ENCODE measurements at places on chromosomes 11 and 22.

GRCh38 chr11:128407962-128408361, 179.4 kb downstream of the ETS1 start:
- peak; percentile 46 for DNase-seq

DNA sequence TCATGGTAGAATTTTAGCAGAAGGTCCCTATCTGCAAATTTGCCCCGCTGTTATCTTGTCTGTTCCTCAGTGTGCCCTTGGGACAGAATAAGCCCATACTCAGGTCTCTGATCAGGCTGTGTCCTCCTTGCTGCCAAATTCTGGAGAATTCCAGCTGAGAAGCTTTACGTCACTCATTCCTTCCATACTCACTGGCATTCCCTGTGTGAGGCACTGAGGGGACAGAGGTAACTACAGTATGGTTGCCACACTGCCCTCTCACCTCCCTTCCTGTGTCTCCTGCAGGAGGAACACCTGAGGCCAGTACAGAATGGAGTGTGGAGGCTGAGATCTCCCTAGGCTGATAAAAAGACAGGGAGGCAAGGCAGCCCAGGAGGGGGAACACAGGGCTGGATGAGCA, 31.5 kb downstream of the SHISA8 start:
- no peak for DNase-seq

GRCh38 chr22:48340727-48341709, 1486.7 kb downstream of the BRD1 start:
- no peak for DNase-seq

DNA sequence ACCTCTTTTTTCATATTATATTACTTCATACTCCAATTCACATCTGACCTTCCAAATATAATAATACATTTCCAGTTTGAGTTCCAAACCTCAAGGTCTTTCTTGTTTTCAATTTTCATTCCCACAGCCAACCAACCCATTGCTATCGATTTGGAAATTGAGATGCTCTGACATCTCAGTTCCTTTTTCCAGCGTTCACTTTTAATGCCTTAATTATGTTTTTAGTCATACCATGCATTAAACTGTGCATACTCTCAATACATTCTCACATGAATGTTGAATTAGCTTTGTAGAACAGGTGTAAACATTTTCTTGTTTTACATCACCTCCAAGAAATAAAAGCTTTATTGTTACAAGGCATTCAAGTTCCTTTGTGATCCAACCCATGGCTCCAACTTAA, 294.2 kb upstream of the ANO3 start:
- DNase-seq, result no peak

- DNase-seq, result peak; percentile 52
Measured at GRCh38 chr11:72741429-72741833, 10.8 kb downstream of the ARAP1 start.

GRCh38 chr11:40037005-40037404, 1422.4 kb downstream of the LRRC4C start:
- DNase-seq, result no peak

GRCh38 chr22:29187831-29188230, 17.9 kb upstream of the EMID1 start:
- no peak for DNase-seq

- no peak for DNase-seq
Measured at GRCh38 chr11:101188173-101188572, 58.6 kb upstream of the PGR start.

GRCh38 chr11:67271541-67272284, 5.4 kb downstream of the GRK2 start:
- DNase-seq, result no peak

- no peak for DNase-seq
Measured at GRCh38 chr22:35894937-35895708, 133.5 kb downstream of the RBFOX2 start.

DNA sequence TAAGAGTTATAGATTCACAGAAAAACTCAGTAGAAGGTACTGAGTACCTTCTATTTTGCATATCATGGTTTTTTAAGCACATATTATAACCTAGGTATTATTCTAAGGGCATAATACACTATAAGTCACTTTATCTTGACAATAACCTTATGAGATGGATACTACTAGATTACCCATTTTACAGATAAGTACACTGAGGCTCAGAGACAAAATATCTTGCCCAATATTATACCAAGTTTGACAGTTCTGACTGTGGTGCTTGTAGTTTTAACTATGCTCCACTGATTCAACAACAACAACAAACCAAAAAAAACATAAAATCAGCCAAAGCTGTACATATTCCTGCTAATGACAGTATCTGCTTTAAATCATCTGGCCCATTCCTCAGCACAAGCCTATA, 10.5 kb downstream of the OR51M1 start:
- no peak for DNase-seq

DNA sequence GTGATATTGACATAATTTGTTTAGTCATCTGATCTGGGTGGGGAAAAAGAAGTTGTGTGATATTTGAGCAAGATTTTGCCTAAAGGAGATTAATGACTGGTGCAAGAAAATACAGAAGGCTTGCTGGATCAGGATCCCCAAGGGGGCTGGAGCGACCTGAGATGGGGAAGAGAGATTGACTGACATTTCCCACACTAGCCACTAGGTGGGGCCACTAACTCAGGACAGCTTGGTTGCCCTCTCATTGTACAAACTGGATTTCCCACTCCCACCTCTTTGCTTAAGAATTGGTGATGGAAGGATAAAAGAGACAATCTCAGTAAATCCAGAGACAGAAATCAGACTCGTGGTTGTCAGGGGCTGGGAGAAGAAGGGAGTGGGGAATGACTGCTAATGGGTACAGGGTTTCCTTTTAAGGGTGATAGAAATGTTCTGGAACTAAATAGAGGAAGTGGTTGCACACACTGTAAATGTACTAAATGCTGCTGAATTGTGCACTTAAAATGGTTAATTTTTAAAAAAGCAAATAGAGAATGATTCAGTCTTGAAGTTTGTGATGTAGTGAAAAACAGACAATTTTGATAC, 50.7 kb downstream of the CTTN start:
- DNase-seq, result no peak

DNA sequence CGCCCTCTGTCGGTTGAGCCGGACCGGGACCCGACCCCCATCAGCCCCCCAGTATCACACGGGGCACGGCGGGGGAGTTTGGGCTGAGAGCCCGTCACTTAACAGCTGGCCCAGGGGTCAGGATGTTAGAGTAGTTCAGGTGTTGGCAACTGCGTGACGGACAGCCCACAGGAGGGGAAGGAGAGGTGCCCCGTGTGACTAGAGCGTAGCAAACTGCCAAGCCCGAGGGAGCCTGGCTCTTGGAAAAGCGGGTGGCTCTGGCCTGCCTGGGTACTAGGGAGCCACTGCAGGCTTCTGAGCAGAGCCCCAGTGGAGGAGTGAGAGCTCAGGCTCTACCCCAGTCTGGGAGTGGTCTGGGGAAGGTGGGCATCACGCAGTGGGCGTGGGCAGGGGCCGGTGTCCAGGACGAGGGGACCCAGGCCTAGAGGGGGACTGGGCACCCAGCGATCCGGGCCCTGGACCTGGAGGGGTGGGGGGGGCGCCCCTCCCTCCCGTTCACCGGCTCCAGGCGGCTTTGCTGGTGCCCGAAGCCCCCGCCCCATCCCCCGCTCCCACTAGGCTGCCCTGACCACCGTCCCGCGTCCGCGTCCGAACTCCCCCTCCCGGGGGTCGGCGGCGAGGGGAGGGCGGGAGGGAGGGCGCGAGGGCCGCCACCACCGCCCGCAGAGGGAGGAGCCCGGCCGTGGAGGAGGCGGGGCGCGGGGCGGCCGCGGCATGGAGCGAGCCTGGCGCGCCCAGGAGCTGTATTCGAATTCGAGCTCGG, 24.4 kb downstream of the SHANK3 start:
- no peak for DNase-seq

GRCh38 chr11:59216641-59217564, 4.2 kb upstream of the MPEG1 start:
- peak; percentile 28 for DNase-seq

GRCh38 chr11:64832467-64833197, 11.8 kb downstream of the CDC42BPG start:
- no peak for DNase-seq

GRCh38 chr11:123413636-123414035, 16.4 kb upstream of the GRAMD1B start:
- DNase-seq, result no peak

- DNase-seq, result no peak
Measured at GRCh38 chr11:95435192-95435591, 204.2 kb upstream of the SESN3 start.

GRCh38 chr11:134988495-134988894, 576.5 kb upstream of the B3GAT1 start:
- DNase-seq, result no peak

- peak; percentile 77 for DNase-seq
Measured at GRCh38 chr11:783581-784015, 6.3 kb downstream of the CEND1 start.

DNA sequence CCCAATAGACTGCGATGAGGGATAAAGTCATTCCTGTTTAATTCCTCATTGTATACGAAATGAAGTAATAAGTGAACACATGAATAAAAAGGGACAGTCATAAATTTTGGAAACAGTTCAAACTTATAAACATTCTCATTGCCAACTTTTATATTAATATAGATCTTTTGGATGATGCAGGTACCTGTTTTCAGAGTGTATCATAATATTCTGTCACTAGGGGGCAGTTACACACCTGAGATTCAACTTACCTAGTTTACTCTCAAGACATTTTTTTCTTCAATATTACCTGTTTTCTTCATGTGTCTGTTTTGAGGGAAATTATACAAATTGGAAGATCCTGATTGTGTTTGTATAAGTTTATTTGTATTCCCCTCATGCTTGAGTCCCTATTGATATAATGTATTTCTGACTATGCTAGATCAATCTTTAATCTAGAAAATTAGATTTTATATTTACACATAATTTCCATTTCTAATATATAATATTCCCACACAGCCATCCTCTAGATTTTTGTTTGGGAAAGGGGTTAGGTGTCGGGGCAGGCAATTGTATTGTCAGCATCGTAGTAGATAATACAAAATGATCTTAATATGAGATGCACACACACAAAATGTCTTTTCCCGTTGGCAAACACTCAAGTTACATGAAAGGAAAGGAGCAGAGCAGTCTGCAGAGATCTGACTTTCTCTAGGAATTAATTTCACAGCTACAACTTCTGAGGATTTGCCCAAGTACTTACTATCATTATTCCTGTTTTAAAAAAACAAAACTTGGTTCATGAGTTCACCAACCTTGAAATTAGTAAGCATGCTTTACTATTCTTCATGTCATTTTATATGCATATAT, 18.4 kb downstream of the FDX1 start:
- no peak for DNase-seq

GRCh38 chr11:116093065-116093464, 588.9 kb upstream of the CADM1 start:
- DNase-seq, result no peak

DNA sequence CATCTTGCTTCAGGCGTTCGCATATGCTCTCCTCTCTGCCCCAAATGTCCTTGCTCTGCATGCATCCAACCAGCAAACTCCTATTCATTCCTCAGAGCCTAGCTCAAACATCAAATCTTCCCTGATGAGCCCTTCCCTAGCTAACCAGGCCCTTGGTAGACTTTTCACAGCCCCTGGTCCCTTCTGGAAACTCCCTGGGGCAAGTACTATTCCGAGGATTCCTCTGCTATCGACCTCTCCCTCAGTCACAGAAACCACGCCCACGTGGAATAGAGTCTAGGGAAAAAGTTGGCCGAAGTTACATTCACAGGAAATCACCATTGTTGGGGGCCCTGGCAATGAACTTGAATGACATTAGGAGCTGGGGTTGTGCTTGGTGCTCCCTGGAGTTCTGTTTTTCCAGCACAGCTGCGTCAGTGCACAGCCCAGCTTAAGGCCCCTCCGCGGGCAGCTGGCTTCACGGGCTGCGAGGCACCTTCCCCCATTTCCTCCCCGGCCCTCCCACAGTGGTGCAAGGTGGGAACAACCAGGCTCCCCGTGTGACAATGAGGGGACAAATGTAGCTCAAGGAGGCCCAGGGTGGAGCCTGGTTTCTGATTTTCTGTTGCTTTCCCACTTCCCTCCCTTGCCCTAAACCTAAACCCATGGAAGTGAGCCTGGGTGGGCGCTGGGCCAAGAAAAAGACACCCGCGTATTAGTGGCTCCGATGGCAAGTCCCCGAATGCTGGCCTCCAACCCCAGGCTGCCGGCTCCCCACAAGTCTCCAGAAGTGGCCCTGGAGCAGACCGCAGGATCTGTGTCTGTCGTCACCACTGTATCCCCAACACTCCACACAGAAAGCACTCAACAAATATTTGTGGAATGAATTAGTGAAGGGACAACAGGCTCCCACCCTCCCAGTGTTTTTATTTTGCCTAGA, 4.3 kb upstream of the ATP5MGL start:
- DNase-seq, result peak; percentile 28

GRCh38 chr11:76918941-76919386, 58.2 kb downstream of the ACER3 start:
- DNase-seq, result peak; percentile 52
